Activated T-helper 2 cell treated with anti-CD3 and anti-CD28 coated beads, Interferon-gamma antibody, Interleukin-2, Interleukin-4, amounts not matched to agents 10 μg/mL and 5 μg/mL and 100 μg/mL, durations not matched to agents 14 hours and 24 hours and 36 hours (primary cell): ENCODE measurements at places on chromosomes 16 and 17. TPM values are rescaled to one million over a fixed set of nuclear protein-coding genes. Genes with fewer than 3 reads are reported as not detected.

DNA sequence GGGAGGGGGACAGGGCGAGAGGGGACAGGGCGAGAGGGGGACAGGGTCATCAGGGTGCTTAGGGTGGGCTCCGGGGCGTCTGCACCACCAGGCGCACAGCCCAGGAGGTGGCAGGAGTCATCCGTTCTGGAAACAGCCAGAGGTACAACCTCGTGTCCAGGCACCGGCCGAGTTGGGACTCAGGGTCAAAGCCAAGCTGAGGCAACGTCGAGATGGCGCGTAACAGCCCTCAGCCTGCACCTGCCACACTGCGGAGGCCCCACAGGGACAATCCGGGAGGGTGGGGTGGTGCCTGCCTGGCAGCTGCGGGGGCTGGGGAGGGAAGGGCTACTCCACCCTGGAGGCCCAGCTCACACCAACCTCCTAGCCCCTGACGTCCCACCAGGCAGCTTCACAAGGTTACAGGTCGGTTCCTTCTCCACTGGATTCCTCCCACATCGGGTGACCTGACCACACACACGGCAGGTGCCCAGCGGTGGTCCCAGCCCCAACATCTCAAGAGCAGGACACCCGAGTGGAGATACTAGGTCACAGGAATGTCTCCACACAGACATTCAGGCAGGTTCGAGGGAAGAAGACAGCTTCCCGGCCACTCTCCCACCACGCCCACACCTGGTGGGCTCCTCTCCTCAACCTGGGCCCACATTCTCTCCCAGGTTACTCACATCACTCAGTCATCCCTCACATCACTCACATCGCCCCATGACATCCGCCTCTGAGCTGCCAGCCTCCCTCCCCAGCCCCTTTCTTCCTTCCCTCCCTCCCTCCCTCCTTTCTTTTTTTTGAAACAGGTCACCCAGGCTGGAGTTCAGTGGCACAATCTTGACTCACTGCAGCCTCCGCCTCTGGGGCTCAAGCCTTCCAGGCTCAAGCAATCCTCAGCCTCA lies 47.3 kb downstream of the RPH3AL start:
- no peak for DNase-seq

The KRT39 gene
- total RNA-seq: not detected in 2 replicates

The MT1H gene
- not detected in 2 replicates for total RNA-seq

GRCh38 chr16:4651827-4652226 lies 27.2 kb downstream of the MGRN1 start:
- DNase-seq: no peak

DNA sequence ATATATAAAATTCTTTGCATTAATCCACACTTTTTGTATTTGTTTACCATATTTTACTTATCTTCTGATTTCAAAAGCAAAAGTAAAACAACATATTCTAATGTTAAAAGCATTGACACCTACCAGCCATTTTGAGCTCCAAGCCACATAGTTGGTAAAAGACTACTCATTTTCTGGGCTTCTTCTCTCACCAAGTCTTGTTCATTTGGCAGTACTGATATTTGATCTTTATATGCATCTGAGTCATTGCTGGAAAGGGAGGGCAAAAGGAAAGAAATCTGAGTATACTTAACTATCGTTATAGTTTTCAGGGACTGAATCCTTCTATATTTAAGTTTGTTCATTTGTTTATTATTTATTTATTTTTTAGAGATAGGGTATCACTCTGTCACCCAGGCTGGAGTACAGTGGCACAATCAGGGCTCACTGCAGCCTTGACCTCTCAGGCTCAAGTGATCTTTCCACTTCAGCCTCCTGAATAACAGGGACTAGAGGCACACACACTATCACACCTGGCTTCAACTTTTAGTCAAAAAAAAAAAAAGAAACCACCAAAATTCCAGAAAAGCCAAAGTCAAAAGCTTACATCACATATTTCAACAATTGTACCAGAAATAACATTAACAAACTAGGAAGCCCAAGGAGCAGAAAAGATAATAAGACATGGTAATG lies 121.0 kb upstream of the TOB1 start:
- DNase-seq: no peak

The IRF8 gene
- total RNA-seq: 37.8 and 40.1 TPM in 2 replicates

DNA sequence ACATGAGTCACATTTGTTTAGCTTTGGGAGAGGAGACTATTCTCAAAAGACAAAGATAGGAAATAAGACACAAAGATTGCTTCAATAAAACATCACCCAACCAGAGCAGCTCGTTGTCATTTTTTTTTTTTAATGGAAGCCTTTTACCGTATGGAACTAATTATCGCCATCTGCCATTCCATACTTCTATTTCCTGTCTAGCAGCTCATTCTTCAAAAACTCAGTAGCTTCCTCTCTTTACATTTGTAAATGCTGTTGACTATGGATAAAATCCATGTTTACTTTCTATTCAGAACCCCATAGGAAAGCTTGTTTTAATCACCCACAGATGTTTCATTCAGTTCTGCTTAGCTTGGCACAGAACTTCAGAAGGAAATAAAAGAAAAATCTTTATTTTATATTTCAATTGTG lies 110.0 kb upstream of the PSMD7 start:
- DNase-seq: no peak

DNA sequence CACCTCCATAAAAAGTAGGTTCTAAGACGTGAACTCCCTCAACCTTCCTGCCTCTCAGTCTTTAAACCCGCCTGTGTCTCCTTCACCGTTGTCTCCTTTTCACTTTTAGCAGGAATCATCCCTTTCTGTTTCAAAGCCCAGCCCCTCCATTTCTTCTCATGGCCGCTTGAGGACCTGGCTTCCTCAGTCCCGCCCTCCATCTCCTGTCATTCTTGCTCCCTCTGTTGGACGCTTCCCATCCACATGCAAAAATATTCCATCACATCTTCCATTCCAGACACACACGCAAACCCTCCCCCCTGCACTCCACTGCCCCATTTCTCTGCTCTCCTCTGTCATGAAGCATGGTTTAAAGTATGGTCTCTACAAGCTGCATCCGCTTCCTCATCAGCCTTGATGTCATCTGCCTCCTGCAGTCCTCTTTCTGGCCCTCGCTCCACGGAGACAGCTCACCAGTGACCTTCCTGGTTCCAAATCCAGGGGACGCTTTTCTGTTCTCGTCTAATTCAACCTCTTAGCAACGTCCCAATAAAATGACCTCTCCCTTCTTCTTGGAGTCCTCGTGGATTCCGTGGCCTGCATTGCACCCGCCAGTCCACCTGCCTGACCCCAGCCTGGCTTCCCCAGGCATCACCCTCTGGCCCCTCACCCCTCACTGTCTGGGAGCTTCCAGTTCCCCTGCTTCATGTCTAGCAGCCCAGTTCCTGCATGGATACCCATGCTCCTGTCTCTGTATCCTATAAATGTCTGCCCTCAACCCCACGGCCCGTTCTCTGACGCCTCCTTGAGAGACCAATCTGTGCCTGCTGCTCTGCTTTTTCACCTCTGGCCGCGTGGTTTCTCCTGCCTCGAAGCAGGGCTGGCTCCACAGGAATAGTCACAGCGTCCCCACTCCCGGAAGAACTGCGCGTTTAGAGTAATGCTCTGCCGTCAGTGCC lies 26.2 kb downstream of the ANKRD40 start:
- no peak for DNase-seq

The GRAP gene
- 9.4 and 10.9 TPM in 2 replicates for total RNA-seq

DNA sequence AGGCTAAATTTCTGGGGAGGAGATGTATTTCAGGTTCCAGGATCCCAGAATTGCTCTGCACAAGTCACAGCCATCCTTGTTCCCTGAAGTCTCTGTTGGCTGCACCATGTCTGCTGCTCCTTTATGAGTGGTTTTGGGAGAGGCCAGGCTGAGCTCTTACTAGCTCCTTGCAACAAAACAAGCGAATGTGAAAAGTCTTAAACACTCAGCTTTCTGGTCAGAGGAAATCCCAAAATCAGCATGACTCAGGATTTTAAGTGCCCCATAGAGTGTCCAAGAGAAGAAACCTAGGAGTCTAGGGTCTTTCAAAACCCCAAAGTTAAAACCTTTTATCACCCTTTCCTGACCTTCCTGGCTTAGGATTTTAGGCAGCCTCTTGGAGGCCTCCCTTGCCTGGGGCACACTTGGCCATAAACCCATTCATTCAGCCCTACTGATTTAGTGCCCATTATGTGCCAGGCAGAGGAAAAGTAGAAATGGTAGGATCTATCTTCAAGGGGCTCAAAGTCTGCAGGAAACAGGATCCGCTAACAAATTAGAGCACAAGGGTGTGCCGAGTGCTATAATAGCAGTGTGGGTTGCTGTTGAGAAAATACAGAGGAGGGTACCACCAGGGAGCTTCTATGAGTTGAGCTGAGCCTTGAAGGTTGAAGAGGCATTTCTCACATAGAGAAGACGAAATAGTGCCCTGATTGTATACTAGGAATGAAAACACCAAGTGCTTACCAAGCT lies 36.9 kb downstream of the SOST start:
- DNase-seq: no peak

GRCh38 chr17:33459078-33459940 lies 166.2 kb upstream of the ASIC2 start:
- no peak for DNase-seq

DNA sequence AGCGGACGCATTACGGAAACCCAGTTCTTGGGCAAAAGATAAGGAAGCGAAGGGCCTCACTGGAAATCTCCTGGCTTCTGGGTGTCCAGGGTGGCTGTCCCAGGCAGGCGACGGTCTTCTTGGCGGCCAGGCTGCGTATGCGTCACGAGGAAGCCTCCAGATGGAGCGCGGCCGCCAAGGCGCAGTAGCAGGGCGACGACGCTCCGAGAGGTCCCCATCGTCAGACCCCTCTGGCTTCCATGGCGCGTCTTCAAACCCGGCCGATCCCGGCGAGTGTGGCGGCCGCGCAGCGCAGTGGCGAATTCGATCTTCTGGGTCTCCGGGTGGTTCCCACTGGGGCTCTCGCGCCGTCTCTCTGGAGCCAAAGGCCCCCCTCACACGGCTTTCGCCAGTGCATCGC lies 13.8 kb upstream of the ANKRD40CL start:
- DNase-seq: no peak

DNA sequence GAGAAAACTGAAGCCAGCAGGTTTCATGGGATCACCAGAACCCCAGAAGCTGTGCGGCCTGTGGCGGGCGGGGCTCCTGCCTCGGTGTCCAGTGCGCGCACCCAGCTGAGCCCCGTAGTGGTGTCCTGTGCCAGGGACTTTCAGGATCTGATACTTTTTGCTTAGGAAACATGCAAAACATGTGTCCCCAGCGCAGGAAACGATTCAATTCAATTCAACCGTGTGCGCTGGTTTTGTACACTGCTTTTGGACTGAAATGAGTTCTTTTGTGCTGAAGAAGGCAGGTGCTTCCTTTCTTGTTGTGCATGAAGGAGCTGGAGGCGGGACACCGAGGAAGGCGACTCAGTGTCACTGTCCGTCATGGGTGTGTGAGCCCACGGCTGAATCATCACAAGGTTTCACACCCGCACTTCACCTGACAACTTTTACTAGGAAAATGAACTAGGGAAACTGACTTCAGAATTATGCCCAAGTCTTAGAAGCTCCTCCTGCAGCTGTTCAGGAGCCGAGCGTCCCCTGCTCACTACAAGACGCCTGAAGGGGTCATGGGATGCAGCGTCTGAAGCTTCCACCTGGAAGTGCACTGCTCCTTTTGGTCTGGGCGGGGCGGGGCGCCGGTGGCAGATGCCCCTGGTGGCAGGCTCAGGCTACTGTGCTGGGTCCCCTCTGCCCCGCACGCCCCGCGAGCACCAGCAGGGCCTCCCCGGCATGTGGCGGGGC lies 31.4 kb upstream of the ZNF750 start:
- DNase-seq: no peak

DNA sequence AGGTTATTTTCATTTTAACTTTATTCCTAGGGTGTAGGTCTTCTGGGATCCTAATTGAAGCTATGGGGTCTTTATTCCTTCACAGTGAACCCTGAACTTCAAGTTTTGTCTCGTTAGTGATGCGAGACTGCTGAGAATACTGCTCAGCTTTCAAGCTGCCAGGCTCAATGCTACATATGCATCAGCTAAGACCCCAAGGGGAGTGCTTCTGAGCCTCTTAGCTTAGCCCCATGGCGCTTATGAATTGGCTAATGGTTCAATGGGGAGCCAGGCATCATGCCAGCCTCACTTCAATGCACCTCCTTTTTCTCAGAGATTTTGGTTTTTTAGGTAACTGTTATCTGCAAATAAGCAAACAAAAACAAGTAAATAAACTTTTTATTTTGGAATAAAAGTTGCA lies 94.1 kb upstream of the SIAH1 start:
- DNase-seq: no peak

- no peak for DNase-seq
These were observed 410.8 kb downstream of the SNX29 start for GRCh38 chr16:12387311-12387710.

The SPATA32 gene
- 0.37 and 0.67 TPM in 2 replicates for total RNA-seq

The VMP1 gene
- 479 and 499 TPM in 2 replicates for total RNA-seq

The KRTAP4-5 gene
- total RNA-seq: not detected in 2 replicates

The ZNF205 gene
- total RNA-seq: 0.09 and 0.18 TPM in 2 replicates

GRCh38 chr17:81655378-81656117 lies 794 bp downstream of the PDE6G start:
- DNase-seq: no peak

DNA sequence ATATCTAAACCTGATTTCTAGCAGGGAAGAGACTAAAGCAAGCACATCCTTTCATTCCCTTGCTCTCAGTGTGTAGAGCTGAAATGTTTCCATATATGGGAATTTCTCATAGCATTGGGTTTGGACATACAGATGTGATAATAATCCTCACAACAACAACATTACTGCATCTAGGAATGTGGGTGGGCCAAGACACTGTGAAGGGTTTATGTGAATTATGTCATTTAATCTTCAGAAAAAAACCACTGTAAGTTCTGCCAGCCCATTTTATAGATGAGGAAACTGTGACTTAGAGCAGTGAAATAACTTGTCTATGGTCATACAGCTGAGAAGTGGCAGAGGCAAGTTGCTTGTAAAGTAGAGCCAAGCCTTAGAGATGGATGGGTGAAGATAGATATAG lies 5.2 kb downstream of the OMG start:
- DNase-seq: no peak

GRCh38 chr17:56597495-56597990 lies 4.0 kb downstream of the NOG start:
- no peak for DNase-seq

The TP53TG3 gene
- not detected in 2 replicates for total RNA-seq

The C1QL1 gene
- 0.41 and 0.48 TPM in 2 replicates for total RNA-seq

GRCh38 chr17:8649157-8650118 lies 18.9 kb upstream of the MYH10 start:
- no peak for DNase-seq

- DNase-seq: no peak
These were observed 128.4 kb downstream of the ANKRD11 start for GRCh38 chr16:89361751-89362539.

The DLX4 gene
- total RNA-seq: not detected in 2 replicates

DNA sequence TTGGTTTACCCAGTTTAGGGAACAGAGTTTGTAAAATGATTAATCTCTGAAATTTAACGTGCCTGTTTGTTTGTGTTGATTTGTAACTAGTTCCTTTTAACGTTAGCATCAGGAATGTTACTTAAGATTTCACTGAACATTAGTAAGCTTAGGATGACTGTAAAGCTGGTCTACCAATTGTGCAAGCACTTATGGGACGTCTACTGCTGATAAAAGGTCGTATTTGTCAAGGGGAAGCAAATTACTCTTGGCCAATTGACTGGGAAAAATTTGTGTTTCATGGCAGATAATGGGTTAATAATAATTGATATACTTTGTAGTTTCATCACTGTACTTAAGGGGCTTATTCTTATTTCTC lies 11.8 kb downstream of the METTL9 start:
- DNase-seq: no peak
